ENCODE measurements at places on chromosomes 1 and 21.

- no peak for DNase-seq
These were observed 43.0 kb upstream of the IKBKE start for GRCh38 chr1:206427291-206427690.

- no peak for DNase-seq
These were observed 13.1 kb upstream of the SLC30A1 start for GRCh38 chr1:211591980-211592493.

- no peak for DNase-seq
These were observed 2.1 kb upstream of the CLDN19 start for GRCh38 chr1:42742141-42742540.

- DNase-seq: no peak
These were observed 112.0 kb downstream of the PDE4B start for GRCh38 chr1:65904681-65905083.

DNA sequence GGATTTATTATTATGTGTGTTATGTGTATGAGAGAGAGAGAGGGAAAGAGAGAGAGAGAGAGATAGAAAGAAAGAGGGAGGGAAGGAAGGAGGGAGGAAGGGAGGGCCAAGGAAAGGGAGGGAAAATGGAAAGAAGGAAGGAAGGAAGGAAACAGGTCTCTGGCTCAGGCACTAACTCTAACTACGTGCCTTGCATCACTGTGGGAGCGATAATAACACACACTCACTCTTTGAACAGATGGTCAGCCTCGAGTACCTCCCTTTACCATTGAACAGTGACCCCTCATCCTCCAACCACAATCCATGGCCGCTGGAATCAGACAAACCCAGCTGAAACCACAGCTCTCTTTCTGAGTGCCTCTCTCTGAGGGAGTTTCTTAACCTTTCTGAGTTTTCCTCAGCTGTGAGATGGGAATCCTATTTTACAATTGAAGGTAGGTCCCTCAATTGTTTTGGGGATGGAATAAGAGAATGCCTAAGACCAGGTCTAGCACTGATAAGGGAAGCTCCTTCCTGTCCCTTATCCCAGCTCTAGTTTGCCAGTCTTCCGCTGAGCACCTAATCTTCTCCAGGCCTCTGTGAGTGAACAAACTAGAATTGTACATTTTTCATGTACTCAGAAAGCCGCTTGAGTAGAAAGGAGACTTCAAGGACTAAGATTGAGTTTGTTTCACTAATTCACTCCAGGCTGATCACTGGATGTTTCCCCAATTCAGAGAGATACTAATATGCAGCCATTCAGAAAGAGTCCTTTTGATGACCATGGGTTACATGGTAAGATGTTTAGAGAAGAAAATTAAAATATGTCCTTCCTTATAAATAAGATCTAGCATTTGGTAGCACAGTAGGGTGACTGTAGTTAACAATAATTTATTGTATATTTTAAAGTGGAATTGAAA lies 62.8 kb downstream of the IRF2BP2 start:
- no peak for DNase-seq

- DNase-seq: no peak
These were observed 346.6 kb upstream of the DPYD start for GRCh38 chr1:98267423-98267822.

All from GM12865 (cell line).